Panc1 (cell line): ENCODE measurements at places on chromosomes 6 and 20. TPM values are rescaled to one million over a fixed set of nuclear protein-coding genes. Genes with fewer than 3 reads are reported as not detected.

DNA sequence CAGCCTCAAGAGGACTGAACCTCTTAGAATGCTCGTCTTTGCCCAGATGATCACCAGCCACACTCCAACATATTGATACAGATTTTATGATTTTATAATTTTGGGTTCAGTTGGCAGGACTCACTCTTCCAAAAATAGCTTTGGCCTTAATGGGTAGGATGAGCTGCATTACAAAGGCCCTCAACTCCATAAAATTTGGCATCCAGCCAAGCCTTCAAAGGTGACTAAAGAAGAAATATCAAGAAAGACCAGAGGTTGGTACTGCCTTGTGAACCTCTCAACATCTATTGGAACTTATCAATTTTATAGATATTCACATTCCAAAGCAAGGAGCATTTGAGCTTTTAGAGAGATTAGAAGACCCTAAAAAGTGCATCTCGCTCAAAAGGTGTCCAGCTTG, 48.4 kb upstream of the SNAP25 start:
- H3K27me3 ChIP-seq: peaks cover 7% of the 10 kb centered on the region; the same call in 1 of the 2 replicates
- H3K4me3 ChIP-seq: no peak overlapping the region
- no peak for DNase-seq
- H3K4me1 ChIP-seq: no peaks in the 10 kb centered on the region

DNA sequence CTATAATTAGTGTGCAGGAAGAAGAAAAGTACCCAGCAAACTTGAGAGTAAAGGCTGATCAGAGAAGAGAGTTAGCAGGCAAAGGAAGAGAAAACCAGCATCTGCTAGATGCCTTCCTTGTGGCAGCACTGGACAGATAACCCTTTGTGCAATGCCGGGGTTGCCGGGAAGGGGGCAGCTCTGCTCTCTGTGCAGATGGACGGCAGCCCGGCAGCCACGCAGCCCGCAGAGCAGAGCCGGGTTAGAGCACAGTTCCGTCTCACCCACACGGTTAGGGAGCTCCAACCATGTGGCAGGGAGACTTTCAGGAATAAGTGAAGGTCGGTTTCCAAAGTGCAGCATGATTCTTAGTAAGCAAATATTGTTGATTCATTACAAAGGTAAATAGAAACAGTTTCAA, 80.0 kb upstream of the RPS6KA2 start:
- peaks cover 14% of the 10 kb centered on the region; the same call in 1 of the 2 replicates for H3K27me3 ChIP-seq
- no peaks in the 10 kb centered on the region for H3K36me3 ChIP-seq
- no peak overlapping the region for H3K27ac ChIP-seq
- no peaks in the 10 kb centered on the region for H3K4me1 ChIP-seq
- no peak for DNase-seq

GRCh38 chr20:17901971-17902370, 66.6 kb downstream of the SNX5 start:
- no peak overlapping the region for H3K4me3 ChIP-seq
- no peaks in the 10 kb centered on the region for H3K36me3 ChIP-seq
- H3K27me3 ChIP-seq: no peaks in the 10 kb centered on the region
- no peak for DNase-seq
- no peaks in the 10 kb centered on the region for H3K4me1 ChIP-seq

DNA sequence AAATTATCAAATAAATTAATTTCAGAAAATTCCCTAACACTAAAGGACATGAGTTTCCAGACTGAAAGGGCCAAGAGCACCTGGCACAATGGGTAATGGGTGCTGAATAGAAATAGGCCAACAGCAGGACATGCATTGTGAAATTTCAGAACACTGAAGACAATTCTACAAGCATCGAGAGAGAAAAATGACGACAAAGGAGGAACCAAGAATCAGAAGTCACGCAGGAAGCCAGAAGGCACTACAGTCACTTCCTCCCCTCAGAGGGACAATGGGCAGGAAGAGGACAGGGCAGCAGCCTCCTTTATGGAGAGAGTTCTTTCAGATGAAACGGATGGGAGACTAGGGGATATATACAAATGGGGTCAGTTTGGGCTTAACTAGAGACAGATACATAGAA, 29.6 kb downstream of the PCNA start:
- no peak overlapping the region for H3K4me3 ChIP-seq
- DNase-seq: no peak
- H3K27ac ChIP-seq: no peak overlapping the region
- no peaks in the 10 kb centered on the region for H3K27me3 ChIP-seq
- H3K36me3 ChIP-seq: no peaks in the 10 kb centered on the region

DNA sequence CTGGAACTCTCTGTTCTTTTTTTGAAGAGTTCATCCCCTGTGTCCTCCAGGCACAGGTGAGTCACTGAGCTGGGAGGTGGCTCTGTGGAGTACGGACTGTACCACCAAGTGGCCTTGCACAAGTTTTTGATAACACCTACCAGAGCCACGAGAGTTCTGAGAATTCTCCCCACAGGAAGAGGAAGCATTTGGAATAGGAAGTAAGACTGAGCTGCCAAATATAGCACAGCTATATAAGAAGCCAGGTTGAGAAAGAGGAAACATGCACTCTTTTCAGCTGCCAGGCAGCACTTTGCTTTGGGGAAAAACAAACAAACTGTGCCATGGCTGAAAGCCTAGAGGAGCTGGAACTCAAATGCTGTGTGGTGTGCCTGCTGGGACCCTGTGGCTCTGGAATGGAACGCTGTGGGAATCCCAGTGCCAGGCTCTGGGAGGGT, 70.8 kb upstream of the RIPOR2 start:
- no peaks in the 10 kb centered on the region for H3K36me3 ChIP-seq
- H3K4me3 ChIP-seq: no peak overlapping the region
- DNase-seq: no peak
- peaks cover 4% of the 10 kb centered on the region; the same call in 1 of the 2 replicates for H3K27me3 ChIP-seq

DNA sequence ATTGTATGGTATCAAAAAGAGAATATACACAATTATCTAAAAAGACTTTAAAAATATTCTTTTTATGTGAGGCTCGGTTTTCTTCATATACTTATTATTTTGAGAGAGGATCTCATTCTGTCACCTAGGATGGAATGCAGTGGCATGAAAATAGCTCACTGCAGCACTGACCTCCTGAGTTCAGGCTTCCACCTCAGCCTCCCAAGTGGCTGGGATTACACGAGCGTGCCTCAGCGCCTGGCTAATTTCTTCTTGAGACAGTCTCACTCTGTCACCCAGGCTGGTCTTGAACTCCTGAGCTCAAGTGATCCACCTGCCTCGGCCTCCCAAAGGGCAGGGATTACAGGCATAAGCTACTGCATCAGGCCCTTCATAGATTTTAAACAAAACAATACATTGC, 10.7 kb downstream of the DEK start:
- H3K4me3 ChIP-seq: no peak overlapping the region
- DNase-seq: no peak
- H3K4me1 ChIP-seq: no peaks in the 10 kb centered on the region
- H3K27me3 ChIP-seq: no peaks in the 10 kb centered on the region

DNA sequence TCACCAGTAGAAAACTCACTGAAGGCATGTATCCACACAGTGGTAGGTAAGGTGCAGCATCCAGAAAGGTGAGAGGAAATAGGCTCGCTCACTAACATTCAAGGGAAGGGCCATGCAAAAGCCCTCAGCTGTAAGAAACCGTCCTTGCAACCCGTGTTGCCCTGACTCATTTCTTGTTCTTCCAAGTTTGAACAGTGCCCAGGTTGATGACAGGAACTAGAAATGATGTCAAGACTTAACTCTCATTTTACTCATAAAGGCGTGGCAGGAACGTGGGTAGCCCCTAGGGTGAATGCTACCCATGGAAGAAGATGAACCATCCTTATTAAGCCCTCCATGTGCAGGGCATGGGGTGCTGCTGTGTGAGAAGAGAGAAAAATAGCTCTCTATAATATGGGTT, 187.6 kb downstream of the CD83 start:
- no peaks in the 10 kb centered on the region for H3K4me1 ChIP-seq
- H3K27me3 ChIP-seq: peaks cover 9% of the 10 kb centered on the region; the same call in 1 of the 2 replicates
- no peak for DNase-seq
- H3K27ac ChIP-seq: no peak overlapping the region
- no peak overlapping the region for H3K4me3 ChIP-seq

DNA sequence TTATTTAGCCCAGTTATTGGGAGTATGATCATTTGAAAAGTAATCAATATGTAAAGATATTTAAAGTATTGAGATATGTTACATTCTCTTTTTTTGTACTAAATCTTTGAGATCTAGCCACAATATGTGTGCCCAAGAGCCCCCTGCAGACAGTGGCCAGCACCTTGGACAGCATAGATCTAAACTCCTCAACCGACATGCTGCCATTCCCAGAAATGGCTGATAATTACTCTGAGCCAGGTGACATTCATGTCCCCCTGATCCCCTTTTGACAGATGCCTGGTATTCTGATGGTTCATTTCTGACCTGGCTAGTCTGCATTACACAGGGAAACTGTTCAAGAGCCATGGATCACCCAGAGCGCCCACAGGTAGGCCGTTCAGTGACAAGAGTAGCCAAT, 177.1 kb downstream of the ZDHHC14 start:
- H3K27ac ChIP-seq: no peak overlapping the region
- no peaks in the 10 kb centered on the region for H3K27me3 ChIP-seq
- DNase-seq: no peak
- no peak overlapping the region for H3K4me3 ChIP-seq
- H3K36me3 ChIP-seq: no peaks in the 10 kb centered on the region

GRCh38 chr6:122995921-122996793, at the start of gene CLVS2:
Gene CLVS2 (plus strand): TSS chr6:122996235. CDS start chr6:122997778, 1,543 bp downstream.
- H3K27ac ChIP-seq: no peak within 1 kb of the TSS
- H3K27me3 ChIP-seq: peaks cover 17% of the 10 kb centered on the region
- H3K4me3 ChIP-seq: peak within 1 kb of the TSS; percentile 57
- DNase-seq: no peak

DNA sequence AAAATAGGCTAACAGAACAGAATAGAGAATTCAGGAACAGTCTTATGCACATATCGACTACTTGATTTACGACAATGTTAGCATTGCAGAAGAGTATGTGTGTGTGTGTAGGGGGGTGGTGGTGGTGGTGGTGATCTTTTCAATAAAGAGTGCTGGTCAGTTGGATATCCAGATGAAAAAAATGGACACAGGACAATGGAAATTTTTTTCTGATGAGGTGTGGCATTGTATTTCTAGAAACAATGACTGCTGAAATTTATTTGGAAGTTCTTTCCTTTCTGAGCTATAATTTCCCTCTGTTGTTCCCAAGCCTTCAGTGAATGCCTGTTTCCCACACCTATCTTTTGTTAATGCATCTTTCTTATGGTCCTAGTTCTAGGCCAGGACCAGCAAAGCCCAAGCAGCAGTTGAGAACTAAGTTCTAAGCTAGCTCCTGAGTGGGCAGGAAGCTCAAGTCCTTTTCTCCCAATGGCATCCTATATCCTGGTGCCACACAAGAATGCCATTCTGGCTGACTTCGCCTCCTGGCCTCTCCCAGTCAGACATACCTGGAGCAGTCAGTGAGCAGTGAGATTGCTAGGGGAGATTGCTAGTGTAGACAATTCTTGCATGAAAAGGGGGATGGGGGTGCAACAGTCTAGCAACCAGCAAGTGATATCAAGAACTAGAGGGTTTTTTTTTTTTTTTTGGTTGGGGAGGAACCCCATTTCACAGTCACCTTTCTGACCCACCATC, 1.2 kb upstream of the TOX2 start:
- peaks cover 23% of the 10 kb centered on the region for H3K4me1 ChIP-seq
- H3K36me3 ChIP-seq: no peaks in the 10 kb centered on the region
- no peak overlapping the region for H3K4me3 ChIP-seq
- peak overlapping the region; percentile 34; the same call in 1 of the 2 replicates for H3K27ac ChIP-seq

The HDGFL1 gene
- total RNA-seq: not detected
